ENCODE measurements at places on chromosomes 7 and 10.
A peak's percentile ranks its signal among the peaks of the same experiment; 100 is the strongest.

DNA sequence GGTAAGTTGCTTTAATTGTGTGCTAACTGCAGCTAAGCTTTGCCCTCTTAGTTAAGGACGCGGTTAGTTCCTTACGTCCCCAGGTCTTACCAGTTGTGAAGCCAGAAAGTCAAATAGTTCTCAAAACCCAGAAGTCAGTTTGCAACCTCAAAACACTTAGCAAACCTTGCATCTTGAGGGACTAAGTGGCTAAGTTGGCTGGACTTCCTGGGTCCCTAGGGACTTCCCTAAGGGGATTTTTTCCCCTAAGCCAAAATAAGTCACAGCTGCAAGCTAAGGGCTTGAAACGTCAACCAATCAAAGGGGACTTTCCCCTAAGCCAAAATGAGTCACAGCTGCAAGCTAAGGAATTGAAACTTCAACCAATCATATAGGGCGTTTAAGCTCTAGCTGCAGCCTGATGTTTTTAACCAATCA lies 36.2 kb upstream of the HECW1 start:
- peak; percentile 63 for DNase-seq

- DNase-seq = no peak
Observed at GRCh38 chr10:15863733-15864132, 3.4 kb upstream of the MINDY3 start.

- DNase-seq = peak; percentile 26
Observed at GRCh38 chr7:20514364-20514763, 101.1 kb upstream of the ABCB5 start.

- peak; percentile 23 for DNase-seq
Observed at GRCh38 chr7:121202834-121203233, 126.0 kb upstream of the WNT16 start.

DNA sequence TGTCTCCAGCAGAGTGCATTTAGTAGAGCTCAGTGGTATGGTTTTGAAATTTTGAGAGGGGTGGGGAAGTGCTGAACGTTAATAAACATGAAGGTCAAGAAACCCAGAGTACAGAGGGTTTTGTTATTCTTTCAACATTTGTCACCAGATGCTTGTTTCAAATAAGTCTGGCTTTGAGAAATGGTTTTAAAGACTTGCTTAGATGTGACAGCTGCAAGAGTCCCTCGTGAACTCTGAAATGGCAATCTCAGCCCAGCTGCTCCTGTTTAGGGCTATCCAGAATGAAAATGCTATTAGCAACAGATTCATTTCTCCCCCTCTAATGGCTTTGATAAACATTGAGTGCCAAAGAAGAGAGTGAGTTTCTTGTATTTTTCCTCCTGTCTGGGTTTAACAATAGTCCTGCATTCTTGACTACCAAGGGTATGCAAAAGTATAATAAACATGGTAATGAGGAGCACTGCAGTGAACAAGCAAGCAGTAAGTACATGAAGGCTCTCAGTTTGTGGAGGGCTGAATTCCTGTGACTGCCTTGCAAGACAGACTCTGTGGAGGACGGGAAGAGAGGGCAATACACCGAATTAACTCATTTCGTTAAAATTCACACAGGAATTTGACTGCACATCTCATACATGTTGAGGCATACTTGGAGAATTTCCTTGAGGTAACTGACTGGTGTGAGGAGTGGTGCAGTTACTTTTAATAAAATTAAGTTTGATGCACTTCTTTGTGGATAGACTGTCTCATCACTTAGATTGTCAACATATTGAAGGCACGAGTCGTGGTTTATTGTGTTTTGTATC lies 490.9 kb downstream of the REEP3 start:
- DNase-seq = no peak

GRCh38 chr7:22667187-22667561 lies 59.8 kb upstream of the IL6 start:
- no peak for DNase-seq

DNA sequence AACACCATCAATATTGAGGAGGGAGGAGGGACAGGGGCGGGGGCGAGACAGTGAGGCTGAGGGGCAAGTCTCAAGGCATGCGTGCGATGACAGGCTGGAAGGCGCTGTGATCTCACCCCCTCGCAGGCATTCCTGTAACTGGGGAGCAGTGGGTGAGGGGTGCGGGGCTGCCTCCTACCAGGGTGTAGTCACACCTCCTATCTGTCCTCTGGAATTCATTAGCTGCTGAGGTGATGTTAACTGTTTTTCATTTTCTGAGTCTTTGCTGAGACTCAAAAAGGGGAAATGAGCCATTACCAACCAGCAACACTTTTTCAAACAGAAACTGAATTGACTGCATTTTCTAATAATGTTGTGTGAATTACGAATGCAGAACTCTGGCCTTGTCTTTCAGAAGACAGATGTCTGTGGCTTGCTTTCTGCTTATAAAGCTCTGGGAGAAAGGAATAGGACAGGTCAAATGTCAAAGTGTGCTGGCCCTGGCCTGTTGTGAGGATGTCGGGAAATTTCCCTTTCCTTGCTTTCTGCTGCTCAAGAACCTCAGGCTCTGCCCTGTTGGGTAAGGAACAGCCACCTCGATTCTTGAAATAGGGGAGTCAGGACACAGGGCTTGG lies 23.7 kb upstream of the CDH23 start:
- no peak for DNase-seq

GRCh38 chr7:57769958-57770357 lies 320.0 kb downstream of the ZNF716 start:
- DNase-seq = no peak

DNA sequence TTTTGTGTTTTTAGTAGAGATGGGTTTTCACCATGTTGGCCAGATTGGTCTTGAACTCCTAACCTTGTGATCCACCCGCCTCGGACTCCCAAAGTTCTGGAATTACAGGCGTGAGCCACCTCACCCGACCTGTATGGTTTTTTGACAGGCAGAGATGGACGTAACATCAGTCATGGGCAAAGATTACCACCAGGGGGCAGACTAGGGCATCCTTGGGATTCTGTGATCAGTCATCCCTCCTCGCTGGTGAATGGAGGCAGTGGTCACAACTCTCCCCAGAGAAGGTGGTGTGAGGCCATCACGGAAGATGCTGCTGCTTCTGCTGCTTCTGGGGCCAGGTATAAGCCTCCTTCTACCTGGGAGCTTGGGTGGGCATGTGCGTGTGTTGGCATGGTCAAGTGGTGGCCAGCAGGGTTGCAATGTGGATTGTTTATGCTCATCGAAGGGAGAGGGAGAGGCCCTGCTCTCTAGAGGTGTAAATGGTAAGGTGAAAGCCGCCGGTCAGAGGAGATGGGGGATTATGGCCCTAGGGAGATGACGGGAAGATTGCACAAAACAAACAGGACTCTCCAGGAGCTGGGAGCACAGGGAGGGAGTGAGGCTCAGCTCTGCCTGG lies 122.7 kb upstream of the PRSS1 start:
- DNase-seq = peak; percentile 41

DNA sequence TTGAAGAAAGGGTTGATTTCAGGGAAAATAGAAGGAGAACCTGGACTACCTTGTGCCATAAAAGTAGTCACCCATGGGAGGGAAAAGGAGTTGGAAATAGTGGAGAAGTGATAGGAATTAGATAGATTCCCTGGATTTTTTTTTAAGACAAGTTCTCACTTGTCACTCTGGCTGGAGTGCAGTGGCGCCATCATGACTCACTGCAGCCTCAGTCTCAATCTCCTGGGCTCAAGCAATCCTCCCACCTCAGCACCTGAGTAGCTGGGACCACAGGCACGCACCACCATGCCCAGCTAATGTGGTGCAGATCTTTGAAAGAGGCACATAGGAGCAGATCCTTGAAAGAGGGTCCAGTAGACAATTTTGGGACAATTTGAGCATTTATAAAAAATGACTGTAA lies 9.5 kb upstream of the BLNK start:
- DNase-seq = no peak

DNA sequence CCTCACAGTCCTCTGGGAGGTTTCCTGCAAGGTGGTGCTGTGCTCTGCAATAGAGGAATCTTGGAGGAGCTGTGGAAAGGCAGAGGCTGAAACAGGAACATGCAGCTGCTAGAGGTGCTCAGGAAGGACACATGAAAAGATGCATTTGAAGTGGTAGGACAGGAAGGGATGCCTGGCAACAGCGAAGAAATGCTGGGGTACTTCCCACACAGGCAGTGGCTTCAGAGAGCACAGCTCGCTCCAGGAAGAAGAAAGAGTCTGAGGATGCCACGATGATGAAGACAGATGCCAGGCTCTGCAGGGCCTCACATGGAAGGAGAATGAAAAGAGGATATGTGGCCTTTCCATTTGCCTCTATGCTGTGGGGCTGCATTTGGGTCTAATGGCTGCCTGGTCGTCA lies 77.0 kb upstream of the TMEM72 start:
- DNase-seq = no peak

DNA sequence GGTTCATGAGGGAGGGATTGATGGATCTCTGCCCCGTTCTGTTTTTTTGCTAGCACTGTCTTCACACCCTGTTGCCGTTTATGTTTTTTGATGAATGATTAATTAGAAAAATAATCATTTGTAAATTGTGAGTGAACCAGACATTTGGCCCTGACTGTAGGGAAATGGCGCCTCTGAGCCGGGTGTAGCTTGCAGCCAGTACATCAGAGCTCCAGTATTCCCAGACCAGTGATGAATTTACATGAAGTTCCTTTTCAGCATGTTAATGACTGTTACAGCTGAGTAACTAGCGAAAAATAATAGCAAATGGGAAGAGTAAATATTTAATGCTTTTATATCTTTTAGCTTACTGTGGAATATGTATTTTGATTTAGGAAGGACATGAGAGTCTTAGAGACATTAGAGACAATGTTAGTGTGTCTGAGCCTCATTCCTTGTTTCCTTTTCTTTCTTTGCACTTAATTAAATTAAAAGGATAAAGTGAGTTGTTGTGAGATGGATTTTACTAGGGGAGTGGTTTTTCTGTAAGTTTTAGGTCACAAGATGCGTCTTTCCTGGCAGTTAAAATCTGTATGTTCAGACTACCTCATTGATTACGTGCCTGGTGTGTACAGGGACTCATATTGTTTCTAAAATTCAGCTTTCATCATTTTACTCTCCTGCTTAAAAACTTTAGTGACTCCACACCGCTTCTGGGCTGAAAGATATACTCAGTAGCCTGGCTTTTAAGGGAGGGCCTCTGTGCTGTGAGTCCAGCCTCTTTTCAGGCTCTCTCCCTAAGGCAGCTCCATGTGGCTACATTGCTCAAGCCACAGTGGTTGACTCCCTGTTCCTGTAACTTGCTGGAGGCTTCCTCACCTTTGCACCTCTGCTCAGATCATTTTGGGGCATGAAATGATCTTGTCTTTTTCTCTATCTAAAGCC lies 86.4 kb downstream of the AUTS2 start:
- DNase-seq = no peak

DNA sequence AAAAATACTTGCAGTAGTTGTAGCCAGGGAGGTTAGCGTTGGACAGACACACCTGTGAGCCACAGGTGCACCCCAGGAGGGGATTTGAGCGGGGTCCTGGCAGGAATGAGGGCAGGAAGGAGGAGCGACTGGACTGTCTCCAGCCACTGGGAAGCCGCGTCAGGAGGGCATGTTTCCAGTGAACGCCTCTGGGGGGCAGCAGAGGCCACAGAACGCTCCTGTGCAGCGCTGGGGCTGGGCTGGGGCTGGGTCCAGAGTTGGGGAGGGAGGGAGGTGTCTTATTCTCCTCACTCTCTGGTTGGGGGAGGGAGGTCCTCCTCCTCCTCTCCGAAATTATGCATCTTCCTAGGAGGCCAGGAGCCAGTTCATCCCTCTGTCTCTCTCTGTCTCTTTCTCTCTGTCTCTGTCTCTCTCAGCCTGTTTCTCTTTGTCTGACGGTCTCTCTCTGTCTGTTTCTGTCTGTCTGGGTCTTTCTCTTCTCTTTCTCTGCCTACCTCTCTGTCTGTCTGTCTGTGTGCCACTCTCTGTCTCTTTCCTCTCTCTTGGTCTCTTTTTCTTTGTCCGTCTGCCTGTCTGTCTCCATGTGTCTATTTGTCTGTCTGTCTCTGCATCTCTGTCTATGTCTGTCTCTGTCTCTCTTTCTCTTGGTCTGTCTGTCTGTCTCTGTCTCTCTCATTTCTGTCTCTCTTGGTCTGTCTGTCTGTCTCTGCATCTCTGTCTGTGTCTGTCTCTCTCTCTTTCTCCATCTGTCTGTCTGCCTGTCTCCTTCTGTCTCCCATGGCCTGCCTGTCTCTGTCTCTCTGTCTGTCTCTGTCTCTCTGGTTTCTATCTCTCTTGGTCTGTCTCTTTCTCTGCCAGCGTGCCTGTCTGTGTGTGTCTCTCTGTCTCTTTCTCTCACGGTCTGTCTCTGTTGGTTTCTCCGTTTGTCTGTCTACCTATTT lies 9.9 kb upstream of the PSMG3 start:
- peak; percentile 54 for DNase-seq

- DNase-seq = peak; percentile 17
Observed at GRCh38 chr7:42831006-42831717, 80.7 kb downstream of the C7orf25 start.

- DNase-seq = no peak
Observed at GRCh38 chr7:39247576-39247975, 269.9 kb downstream of the POU6F2 start.

GRCh38 chr10:71443676-71444075 lies 47.0 kb downstream of the CDH23 start:
- DNase-seq = no peak

GRCh38 chr10:115092258-115092554 lies 959 bp upstream of the ATRNL1 start:
- no peak for DNase-seq

GRCh38 chr7:33873981-33874750 lies 31.2 kb upstream of the BMPER start:
- peak; percentile 93 for DNase-seq

GRCh38 chr10:52615756-52616394 lies 156.7 kb downstream of the MBL2 start:
- DNase-seq = peak; percentile 9

DNA sequence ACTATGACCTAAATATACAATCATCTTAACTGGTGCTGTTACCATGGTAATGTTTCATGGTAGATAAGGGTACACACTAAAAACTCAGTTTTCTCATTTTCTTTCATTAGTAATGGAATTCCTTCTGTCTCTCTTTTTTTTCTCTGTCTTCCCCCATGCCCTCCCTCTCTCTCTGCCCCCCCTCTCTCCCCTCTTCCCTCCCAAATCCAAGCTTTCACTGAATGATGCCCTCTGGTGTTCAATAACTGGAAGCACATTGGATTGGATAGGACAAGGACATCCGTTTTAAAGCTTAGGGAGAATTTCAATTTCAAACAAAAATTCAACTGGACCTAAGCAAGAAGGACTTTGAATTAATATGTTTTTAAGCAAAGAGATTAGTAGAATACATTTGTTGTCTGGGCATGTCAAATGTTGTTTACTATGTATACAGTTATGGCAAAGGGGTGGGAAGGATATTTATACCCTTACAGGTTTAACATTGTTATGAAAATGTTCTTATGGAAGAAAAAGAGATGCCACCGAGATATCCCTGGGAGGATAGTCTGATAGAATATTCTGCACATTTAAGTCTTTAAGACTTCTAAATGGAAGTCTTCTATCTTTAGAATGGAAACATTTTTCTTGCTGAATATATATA lies 6.1 kb downstream of the CHRM2 start:
- DNase-seq = peak; percentile 21

- DNase-seq = peak; percentile 3
Observed at GRCh38 chr7:72504061-72504706, 92.0 kb upstream of the CALN1 start.

Measured in fibroblast of mammary gland (primary cell).